ENCODE measurements at places on chromosomes 11 and 22.

GRCh38 chr11:65585396-65586246, 9.8 kb downstream of the EHBP1L1 start:
- DNase-seq = no peak

DNA sequence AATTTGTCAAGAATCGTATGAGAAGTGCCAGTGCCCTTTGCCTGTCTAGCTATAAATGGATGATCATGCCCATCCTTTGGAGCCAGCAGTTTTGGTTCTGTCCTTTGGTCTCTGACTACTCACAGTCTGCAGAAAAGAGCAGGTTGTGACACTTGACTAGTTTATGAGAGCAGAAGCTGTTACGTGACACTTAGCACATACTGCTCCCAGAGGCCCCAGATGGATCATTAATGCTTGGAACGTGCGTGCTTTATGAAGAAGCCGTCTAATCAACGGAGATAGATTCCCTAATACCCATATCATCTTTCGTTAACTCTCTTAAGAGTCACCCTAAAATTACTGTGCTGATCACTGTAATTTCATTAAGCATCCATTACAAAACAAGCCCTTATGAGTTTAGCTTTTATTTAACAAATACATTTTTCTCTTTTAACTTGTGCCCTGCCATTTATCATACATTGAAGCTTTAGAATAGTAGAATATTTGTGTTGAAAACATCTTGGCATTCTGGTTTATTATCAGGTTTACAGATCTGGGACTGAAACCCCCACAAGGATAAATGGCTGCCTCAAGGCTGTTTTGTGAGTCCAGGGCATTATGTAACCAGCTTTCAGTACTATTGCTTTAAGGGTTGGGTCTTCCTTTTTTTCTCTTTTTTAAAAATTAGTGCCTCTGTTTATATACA, 47.0 kb upstream of the ADORA2A start:
- DNase-seq = no peak

DNA sequence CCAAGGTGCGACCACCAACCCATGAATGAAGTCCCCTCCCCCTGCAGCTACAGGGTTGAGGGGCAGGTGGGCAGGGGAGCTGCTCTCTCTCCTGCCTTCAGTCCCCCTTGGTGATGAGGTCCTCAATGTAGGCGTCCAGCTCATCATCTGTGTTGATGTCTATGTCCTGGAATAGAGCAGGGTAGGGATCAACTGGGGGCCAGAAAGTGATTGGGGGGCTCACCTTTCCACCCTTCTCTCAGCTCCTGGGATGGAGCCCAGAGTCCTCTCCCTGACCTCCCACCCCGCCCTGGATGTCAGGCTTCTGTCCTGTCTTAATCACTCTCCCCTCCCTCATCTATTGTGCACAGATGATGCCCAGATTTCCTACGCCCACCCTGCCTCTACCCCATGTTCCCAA, 41.9 kb downstream of the MORC2 start:
- no peak for DNase-seq

- DNase-seq = no peak
Observed at GRCh38 chr11:18468961-18469360, 13.3 kb downstream of the LDHAL6A start.

- DNase-seq = no peak
Observed at GRCh38 chr11:65215441-65216076, 33.8 kb downstream of the CAPN1 start.

- no peak for DNase-seq
Observed at GRCh38 chr11:132024587-132025295, 654.3 kb downstream of the NTM start.

DNA sequence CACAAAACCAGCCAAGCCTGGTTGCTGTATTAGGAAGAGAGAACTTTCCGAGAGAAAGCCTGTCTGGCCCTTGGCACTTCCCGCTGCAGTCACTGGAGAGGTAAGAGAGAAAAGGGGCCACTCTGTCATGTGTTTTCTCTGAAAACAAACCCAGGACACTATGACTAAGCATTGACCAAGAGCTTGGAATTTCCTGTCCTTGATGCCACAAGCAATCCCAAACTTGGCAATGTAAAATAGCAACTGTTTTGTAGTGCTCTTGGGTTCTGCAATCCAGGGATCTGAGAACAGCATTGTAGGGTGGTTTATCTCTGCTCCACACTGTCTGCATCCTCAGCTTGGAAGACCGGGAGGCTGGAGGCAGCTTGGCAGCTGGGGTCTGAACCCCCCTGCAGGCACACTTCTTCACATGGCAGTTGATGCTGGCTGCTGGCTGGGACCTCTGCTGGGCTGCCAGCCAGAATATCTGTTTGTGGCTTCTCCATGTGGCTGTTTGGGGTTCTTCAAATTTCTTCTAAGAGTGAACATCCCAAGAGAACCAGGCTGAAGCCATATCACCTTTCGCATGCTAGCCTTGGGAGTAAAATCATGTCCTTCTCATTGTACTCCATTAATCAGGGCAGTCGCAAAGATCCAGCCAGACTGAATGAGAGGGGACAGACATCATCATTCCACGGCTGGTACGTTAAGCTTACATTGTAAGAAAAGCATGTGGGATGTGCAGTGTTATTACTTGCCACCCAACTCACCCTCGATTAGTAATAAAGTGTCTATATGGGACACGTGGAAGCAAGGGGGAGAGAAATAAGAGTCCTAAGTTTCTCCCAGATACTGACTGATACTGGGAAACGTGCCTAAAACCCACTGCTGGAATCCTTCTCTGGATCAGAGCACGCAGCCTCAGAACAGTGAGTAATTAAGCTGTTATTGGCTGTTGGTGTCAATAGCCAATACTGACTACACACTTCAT, 537.4 kb upstream of the B3GAT1 start:
- no peak for DNase-seq

- DNase-seq = no peak
Observed at GRCh38 chr22:29106839-29107238, 34.0 kb downstream of the KREMEN1 start.

GRCh38 chr11:55324500-55324899, 18.5 kb upstream of the OR4A16 start:
- no peak for DNase-seq

GRCh38 chr22:23144932-23145877, at the start of gene RAB36:
Gene RAB36, plus strand, starts transcription at chr22:23145477. Its CDS starts 1,140 bp downstream, at chr22:23146617.
- DNase-seq = peak; percentile 98

- DNase-seq = peak; percentile 66
Observed at GRCh38 chr11:113781682-113782081, 2.1 kb downstream of the CLDN25 start.

GRCh38 chr11:76074148-76075095, 131.9 kb downstream of the WNT11 start:
- DNase-seq = no peak

- no peak for DNase-seq
Observed at GRCh38 chr11:34349882-34350281, 7.9 kb downstream of the ABTB2 start.

DNA sequence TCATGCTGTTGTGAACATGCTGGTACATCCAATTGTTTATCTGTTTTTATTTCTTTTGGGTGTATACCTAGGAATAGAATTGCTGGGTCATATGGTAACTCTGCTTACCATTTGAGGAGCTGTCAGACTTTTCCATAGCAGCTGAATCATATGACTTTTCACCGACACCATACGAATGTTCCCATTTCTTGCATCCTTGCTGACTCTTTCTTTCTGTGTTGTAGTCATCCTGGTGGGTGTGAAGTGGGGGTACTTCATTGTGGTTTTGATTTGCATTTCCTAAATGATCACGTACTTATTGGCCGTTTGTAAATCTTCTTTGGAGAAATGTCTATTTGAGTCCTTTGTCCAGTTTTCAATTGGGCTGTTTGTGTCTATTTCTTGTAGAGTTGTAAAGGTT, 26.5 kb downstream of the ATXN10 start:
- no peak for DNase-seq

- DNase-seq = no peak
Observed at GRCh38 chr22:22533863-22534262, 13.8 kb upstream of the ZNF280A start.

- DNase-seq = no peak
Observed at GRCh38 chr11:19966441-19966840, 193.8 kb downstream of the DBX1 start.

DNA sequence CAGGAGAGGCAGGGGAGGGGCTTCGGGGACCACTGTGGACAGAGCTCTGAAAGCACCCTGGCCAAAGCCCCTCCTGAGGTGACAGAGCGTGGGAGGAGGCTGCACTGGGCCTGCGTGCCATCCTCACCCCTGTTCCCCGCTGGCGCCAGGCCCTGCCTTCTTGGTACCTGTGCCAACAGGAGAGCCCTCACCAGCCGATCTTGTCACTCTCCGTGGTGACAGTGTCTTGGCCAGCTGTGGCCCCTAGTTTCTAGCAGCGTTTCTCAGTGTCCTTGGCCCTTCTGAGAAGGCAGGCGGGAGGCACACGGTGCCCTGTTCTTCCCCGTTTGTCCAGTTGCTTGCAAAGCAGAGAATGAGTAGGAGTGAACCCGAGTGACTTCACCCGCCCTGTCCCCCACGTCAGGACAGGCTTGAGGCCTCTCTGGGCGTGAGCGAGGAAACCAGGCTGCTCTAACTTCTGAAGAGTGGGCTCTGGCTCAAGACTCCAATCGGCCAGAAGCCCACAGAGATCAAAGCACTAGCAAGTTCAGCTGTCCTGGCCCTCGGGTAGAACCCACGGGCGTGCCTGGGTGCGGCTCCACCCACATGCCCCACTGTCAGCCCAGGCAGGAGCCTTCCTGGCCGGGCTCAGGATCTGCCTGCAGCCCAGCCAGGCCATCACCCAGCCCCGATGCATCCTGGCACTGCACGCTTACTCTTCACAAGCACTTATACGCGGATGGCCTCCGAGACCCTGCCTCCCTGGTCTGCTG, 60.2 kb upstream of the EMID1 start:
- DNase-seq = no peak

- no peak for DNase-seq
Observed at GRCh38 chr22:22916215-22916951, 28.8 kb downstream of the IGLL5 start.

DNA sequence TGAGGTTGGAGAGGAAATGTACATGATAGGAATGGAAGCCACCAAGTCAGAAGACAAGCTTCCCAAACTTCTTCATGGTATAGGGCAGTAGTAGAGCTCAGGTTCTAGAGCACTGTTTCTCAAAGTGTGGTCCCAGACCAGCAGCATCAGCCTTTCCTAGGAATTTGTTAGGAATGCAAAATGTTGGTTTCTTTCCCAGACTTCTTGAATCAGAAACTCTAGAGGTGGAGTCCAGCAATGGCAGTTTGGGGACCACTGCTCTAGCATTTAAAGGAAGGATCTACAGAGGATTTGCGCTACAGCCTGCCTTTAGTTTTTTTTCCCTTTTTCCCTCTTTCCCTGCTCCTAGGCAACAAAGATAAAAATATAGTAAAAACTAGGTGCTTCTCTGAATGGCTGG, 17.0 kb upstream of the MMP12 start:
- DNase-seq = no peak

DNA sequence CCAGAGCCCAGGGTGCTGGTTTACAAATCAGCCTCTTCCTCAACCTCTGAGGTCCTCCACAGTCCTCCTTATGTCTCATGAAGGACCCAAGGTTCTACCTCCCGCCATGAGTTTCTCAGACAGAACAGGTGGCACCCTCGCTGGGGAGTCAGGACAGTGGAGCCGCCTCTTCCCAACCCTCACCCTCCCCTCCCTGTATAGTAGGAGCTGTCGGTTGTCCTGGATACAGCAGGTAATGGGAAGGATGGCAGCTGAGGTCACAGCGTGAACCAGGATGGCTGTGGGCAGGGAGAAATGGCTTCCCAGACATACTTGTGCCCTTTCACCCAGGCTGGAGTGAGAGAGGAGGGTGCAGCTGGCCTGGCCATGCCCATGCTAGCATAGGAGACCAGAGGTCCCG, 134.6 kb downstream of the CHST1 start:
- DNase-seq = no peak

DNA sequence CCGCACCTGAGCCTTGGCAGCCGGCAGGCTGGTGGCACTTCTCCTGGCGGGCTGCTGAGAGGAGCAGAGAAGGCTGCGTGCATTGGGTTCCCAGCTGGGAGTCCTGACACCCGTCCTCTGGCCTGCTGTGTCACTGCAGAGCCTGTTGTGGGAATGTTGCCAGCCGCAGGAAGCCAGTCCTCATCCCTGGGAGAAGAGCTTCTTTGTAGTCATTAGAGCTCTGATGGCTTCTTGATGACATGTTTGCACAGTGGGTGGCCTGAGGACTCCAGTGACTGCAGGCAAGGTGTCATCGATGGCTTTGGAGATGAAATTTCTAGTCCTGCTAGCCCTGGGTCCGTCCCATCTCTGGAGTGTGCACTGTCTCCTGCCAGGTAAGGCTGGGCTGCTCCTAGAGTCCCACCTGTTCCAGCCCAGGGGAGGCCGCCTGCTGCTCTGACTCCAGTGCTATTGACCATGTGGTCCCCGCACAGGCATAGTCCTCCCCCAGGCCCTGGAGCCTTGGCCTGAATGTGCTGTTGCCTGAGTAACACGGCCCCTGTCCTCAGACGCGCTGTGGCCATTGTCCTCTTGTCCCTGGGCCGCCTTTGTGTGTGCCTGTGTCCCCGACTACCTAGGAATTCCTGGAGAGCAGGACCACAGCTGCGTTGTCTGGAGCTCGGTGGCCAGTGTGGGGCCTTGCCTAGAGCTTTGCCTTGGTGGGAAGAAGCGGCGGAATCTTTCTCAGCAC, 129.2 kb downstream of the CACNA1I start:
- DNase-seq = no peak

DNA sequence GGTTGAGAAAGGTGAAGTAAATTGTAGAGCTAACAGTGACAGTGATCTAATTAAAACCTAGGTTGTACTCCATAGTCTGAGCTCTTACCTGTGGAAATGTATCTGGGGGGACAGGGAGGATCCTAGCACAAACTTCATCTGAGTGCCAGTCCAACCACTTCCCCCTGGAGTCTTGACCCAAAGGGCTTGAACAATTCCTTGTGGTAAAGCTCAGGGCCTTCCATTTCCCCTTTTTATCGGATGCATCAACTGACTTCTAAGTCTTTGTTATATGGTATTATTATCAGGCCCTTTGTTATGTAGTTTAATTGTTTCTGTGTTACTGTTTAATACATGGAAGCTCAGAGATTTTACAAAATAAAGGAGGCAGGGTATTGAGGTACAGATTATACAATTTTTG, 140.2 kb upstream of the SESN3 start:
- no peak for DNase-seq

- DNase-seq = no peak
Observed at GRCh38 chr22:34997633-34998299, 68.2 kb upstream of the ISX start.

GRCh38 chr11:72369743-72370142, 64.6 kb downstream of the CLPB start:
- no peak for DNase-seq

DNA sequence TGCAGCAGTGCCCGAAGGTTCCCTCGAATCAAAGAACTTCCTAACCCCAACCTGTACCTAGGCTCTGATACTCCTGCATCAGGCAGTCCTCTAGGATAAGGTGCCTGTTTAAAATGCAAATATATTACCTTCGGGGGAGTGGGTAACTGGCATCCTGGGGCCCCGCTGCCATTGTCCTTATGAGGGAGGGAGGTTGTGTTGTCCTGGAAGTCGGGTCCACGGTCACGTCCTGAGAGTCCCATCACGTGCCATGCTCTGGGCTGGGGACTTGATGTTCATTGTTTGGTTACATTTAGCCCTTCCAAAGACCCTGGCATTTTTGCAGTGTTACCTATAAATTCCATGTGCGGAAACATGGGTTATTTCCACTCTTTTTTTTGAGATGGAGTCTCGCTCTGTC, 67.6 kb downstream of the PARVB start:
- DNase-seq = no peak

GRCh38 chr22:19292458-19293230, 1.1 kb upstream of the CLTCL1 start:
- no peak for DNase-seq

Measured in LNCaP clone FGC (cell line).